ENCODE measurements at places on chromosomes 3 and 15.

- H3K4me3 ChIP-seq: no peak overlapping the region
- H3K36me3 ChIP-seq: no peaks in the 10 kb centered on the region
- H3K27me3 ChIP-seq: peaks cover 63% of the 10 kb centered on the region
- no peaks in the 10 kb centered on the region for H3K4me1 ChIP-seq
- H3K27ac ChIP-seq: no peak overlapping the region
- no peak for DNase-seq
Observed at GRCh38 chr15:71678191-71678590, 132.2 kb upstream of the NR2E3 start.

DNA sequence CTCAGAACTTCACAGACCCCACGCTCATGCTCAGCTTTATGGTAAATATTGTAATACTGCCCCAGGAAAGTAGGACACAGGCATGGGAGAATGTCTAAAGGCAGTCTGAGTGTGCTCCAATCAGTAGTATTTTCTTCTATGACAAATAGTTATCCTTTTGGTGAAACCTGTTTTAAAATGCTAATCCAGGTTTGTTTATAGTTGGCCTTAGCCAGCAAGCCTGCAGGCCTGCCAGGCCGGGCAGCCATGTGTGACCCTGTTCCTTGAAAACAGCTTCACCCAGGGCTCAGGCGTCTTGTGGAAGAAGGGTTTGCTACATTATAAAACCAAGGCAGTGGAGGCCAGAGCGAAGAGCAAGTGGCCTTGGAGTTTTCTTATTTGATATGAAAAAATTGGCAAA is 104.7 kb downstream of the SEMA6D start:
- peaks cover 18% of the 10 kb centered on the region for H3K27me3 ChIP-seq
- H3K27ac ChIP-seq: no peak overlapping the region
- H3K4me3 ChIP-seq: no peak overlapping the region
- no peaks in the 10 kb centered on the region for H3K36me3 ChIP-seq

DNA sequence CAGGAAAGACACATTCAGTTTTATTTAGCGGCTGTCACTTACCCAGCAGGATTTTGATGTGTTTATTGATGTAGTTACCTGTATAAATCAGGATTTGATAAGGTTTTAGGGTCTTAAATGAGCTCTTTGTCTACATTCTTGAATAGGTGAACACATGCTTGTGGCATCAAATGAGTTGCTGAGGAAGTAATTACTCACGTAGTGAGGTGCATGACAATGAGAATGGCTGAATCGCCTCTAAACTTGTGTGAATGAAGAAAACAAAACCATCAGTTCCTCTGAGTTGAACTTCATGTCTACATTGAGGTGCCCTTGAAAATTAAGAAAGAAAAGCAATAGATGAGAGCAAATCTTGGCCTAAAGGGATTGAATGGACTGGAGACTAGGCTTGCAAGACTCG is 245.6 kb upstream of the SATB1 start:
- H3K36me3 ChIP-seq: no peaks in the 10 kb centered on the region
- H3K4me1 ChIP-seq: peaks cover 17% of the 10 kb centered on the region
- DNase-seq: no peak
- no peaks in the 10 kb centered on the region for H3K27me3 ChIP-seq
- H3K4me3 ChIP-seq: no peak overlapping the region

GRCh38 chr3:127671523-127672428 is 976 bp upstream of the ABTB1 start:
- H3K4me3 ChIP-seq: peak overlapping the region; percentile 92
- peaks cover 18% of the 10 kb centered on the region for H3K36me3 ChIP-seq
- H3K27me3 ChIP-seq: no peaks in the 10 kb centered on the region
- H3K4me1 ChIP-seq: peaks cover 34% of the 10 kb centered on the region
- peak overlapping the region; percentile 95 for H3K27ac ChIP-seq

GRCh38 chr15:27601239-27601960 is 497.7 kb downstream of the OCA2 start:
- no peak for DNase-seq
- H3K36me3 ChIP-seq: no peaks in the 10 kb centered on the region
- H3K27me3 ChIP-seq: no peaks in the 10 kb centered on the region
- H3K27ac ChIP-seq: no peak overlapping the region

- H3K27ac ChIP-seq: no peak overlapping the region
- H3K27me3 ChIP-seq: peaks cover 61% of the 10 kb centered on the region
- H3K4me1 ChIP-seq: no peaks in the 10 kb centered on the region
- no peak overlapping the region for H3K4me3 ChIP-seq
- no peak for DNase-seq
Observed at GRCh38 chr15:88225461-88225860, 31.1 kb downstream of the NTRK3 start.

DNA sequence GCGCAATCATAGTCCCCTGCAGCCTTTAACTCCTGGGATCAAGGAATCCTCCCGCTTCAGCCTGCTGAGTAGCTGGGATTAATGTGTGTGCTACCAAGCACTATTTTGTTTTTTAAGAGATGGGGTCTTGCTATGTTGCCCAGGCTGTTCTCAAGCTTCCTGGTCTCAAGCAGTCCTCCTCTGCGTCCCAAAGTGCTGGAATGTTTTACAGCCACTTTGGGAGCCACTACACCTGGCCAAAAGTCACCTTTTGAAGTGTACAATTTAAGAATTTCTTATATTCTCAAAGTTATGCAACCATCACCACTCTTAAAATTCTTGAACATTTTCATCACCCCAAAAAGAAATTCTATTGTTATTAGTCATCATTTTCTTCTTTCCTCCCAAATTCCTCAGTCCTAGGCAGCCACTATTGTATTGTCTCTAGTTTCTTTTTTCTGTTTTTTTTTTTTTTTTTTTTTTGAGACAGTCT is 17.8 kb downstream of the CDV3 start:
- DNase-seq: no peak
- H3K4me3 ChIP-seq: no peak overlapping the region
- H3K27me3 ChIP-seq: no peaks in the 10 kb centered on the region
- peaks cover 10% of the 10 kb centered on the region for H3K4me1 ChIP-seq
- H3K36me3 ChIP-seq: peaks cover 42% of the 10 kb centered on the region

Data from effector memory CD8-positive, alpha-beta T cell (primary cell).